ENCODE measurements at places on chromosomes 4 and X.

GRCh38 chr4:105858466-105859040 is 36.7 kb upstream of the NPNT start:
- no peak for DNase-seq

DNA sequence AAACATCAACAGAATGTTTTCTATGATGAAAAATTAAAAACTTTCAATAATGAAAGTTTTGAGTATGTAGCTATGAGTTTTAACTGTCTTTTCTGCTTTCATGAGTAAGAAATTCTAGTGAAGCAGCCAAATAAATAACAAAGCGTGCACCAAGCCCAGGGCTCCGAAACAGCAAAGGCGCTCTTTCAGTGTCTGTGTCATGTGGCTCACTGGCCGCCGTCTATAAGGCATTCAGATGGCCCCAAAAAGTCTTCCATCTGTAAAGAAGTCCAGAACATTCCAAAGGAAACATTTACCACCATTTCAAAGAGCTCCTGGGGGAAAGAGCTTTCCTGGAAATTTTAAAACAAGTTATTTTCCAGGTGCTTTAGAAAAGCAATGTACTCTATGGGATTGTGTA is 139.9 kb downstream of the AFAP1 start:
- no peak for DNase-seq

DNA sequence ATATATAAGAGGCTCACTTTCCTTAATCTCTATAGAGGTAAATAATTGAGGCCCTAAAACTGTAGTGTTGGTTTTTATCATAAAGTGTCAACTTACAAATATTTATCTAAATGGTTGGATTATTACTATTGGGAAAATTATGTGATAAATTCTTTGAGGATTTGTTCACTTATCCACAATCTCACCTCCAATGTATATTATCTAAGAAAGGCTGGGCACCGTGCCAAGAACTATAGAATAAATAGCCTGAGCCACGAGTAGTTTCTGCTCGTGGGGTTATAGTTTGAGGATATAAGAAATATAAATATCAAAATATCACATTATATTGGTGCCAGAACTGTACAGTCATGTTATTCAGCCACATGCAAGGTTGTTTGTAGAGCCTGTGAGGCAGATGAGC is 177.9 kb downstream of the VEGFC start:
- no peak for DNase-seq

GRCh38 chrX:17629519-17629918 is 107.8 kb upstream of the SCML1 start:
- DNase-seq: no peak

- no peak for DNase-seq
Observed at GRCh38 chr4:120680647-120681228, 241.8 kb downstream of the PRDM5 start.

GRCh38 chr4:37745946-37746345 is 59.8 kb upstream of the RELL1 start:
- DNase-seq: no peak

GRCh38 chr4:59540311-59540710 is 1659.8 kb upstream of the ADGRL3 start:
- DNase-seq: no peak
